GM18507 (cell line): ENCODE measurements at places on chromosomes 6 and 20.

DNA sequence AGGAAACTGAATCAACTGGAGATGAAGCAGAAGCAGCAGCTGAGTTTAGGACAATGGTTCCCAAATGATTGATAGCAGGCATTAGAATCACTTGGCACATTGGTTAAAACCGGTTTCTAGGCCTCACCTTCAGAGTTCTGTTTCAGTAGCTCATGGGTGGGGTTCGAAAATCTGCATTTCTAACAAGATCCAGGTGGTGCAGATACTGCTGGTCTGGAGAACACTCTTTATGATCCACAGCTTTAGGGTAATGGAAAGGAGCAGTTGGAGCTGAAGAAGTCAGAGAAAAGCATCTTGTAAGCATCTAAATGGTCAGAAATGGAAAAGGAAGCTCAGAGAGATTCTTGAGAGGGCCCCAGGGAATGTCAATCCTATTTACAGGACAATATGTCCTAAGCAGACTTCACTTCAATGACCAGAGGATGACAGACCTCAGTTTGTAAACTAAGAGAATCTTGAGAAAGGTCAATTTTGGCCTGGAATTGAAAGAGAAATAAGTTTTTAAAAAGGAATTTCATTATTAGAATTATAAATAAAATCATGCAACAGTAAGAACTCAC is 8.5 kb downstream of the TSPYL1 start:
- DNase-seq = no peak

GRCh38 chr6:144667532-144668503 is 382.7 kb downstream of the UTRN start:
- no peak for DNase-seq

DNA sequence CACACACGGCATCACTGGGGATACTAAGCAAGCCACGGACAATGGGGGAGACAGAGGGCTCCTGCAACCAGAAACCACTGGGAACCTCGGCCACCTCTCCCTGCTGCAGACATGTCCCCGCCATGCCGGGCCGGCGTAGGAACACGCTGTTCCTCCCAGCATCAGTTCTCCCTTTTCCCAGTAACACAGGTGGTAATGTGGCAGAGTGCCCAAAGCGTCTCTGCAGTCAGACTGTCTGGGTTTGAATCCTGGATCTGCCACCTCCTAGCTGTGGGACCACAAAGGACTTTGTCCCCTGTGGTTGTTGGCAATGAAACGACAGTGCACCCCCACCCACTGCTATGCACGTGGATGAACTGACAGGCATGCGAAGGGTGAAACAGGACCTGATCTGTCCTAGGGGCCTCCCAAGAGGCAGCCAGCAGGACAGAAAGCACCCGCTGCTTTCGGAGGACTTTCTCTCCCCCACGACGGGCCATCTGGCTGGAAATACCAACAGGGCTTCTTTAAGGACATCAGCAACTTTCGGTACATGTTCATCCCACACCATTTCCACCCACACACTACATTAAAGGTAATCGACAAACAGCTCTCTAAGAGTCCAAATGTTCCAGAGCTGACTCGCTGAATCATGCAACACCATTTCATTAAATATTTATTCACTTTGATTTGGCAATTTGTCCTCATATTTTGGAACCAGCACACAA is 74.1 kb downstream of the SULF2 start:
- DNase-seq = no peak

- DNase-seq = no peak
Measured at GRCh38 chr6:104623052-104623690, 236.5 kb downstream of the HACE1 start.

DNA sequence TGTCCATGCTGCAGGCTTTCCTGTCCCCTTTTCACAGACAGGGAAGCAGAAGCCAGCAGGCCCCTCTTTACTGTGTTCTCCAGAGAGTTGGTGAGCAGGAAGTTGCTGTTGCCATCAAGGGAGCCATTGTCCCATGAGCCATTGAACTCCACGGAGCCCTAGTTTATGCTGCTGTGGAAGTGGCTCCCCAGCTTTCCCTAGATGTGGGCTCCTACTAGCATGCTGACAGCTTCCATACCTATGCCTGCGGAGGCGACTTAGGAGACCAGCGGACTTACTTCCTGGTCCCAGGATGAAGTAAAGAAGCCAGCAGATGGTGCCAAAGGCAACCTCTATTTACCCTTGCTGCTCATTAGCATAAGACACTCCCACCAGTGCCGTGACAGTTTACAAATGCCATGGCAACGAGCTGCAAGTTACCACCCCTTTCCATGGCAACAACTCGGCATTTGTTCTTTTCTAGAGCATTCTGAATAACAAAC is 30.8 kb upstream of the FKBP1A start:
- DNase-seq = no peak

DNA sequence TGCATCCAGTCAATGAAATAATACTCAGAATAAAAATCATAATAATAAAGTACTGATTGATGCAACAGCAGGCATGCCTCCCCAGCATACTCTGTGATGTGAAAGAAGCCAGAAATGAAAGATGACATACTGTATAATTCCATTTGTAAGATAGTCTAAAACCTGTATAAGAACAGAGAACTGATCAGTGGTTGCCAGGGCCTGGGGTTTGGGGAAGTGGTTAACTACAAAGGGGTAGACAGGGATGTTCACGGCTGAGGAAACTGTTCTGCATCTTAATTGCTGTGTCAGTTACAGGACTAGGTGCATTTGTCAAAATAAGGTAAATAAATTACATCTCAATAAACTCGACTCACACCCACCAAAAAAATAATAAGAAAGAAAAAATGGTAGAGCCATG is 81.3 kb upstream of the BMP2 start:
- no peak for DNase-seq

DNA sequence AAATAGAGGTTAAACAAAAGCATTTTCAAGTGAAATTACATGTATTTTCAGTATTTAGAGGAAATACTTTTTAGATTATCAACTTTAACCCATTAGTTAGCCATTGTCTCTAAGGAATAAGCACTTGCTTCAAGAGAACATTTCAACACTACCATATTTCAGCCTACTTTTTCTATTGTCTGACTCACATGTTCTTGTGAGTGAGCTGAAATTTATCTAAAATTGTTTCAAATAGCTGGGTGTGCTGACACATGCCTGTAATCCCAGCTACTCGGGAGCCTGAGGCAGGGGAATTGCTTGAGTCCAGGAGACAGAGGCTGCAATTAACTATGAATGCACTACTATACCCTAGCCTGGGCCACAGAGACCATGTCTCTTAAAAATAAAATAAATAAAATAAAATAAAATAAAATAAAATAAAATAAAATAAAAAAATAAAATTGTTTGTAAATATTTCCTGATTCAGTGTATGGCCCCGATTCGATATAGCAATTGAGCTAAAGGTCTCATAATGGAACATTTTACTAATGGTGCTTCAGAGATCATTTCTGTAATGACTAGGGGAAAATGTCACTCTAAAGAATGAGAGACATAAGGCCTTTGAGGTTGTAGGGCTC is 324.6 kb upstream of the PLCB4 start:
- no peak for DNase-seq

DNA sequence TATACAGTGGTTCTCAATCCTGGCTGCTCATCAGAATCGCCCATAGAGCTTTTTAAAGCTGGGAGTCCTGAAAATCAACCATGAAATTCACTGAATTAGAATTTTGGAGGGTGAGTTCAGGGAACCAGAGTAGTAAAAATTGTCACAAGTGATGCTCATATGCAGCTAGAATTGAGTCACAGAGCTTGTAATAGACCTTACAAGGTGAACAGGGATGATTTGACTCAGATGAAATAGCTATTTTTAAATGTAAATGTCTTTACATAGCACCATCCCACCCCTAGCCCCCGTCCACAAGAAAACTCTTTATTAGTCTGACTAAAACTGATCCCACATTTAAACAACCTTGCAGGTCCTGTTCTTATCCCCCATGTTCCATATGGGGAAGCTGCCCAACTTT is 531.7 kb downstream of the LMBRD1 start:
- DNase-seq = no peak

- DNase-seq = no peak
Measured at GRCh38 chr20:11017446-11017845, 343.6 kb upstream of the JAG1 start.

- DNase-seq = no peak
Measured at GRCh38 chr6:97215157-97215769, 67.8 kb downstream of the MMS22L start.

- DNase-seq = no peak
Measured at GRCh38 chr6:24583463-24584381, 62.3 kb downstream of the KIAA0319 start.

- DNase-seq = no peak
Measured at GRCh38 chr20:51154708-51155690, 132.1 kb upstream of the KCNG1 start.

GRCh38 chr6:158040051-158040803 is 58.6 kb downstream of the SYNJ2 start:
- DNase-seq = no peak

DNA sequence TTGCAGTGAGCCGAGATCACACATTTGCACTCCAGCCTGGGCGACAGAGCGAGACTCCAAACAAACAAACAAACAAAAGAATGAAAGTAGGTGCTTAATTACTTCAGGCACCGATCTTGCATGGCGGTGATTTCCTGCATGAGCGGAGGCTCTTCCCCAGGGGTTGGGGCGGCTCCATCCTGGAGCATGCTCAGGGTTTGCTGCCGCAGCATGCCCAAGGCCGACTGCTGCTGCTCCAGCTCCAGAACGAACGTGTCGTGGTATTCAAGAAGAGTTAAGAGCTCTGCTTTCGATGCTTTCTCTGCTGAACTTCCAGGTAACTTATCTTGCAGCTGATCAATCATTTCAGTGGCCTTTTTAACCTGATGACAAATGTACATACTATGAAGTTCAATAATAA is 313.8 kb downstream of the SYNE1 start:
- no peak for DNase-seq

DNA sequence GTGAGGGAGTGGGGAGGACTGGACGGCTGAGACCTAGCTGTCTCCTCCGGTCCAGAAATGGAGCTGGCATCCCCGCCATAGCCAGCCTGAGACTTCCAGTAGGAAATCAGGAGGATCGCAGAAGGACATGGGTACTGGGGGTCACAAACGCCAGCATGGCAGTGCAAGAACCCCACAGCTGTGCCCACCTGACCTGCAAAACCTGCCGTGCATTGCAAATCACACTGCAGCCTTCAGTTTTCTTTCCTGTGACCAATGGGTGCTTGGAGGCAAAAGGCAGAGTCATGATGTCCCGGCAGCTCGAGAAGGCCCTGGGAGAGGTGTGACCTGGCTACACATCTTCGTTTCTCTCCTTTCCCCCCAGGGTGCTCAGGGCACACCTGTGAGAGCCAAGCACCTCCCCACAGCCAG is 23.3 kb upstream of the PHACTR3 start:
- DNase-seq = no peak

GRCh38 chr6:85113934-85114580 is 335.8 kb upstream of the NT5E start:
- DNase-seq = no peak

- no peak for DNase-seq
Measured at GRCh38 chr6:129181001-129181400, 298.1 kb downstream of the LAMA2 start.

- no peak for DNase-seq
Measured at GRCh38 chr6:121338366-121338765, 4.1 kb upstream of the TBC1D32 start.

- DNase-seq = no peak
Measured at GRCh38 chr20:1327241-1327653, 1.7 kb downstream of the SDCBP2 start.

- no peak for DNase-seq
Measured at GRCh38 chr20:4412216-4412615, 309.5 kb upstream of the PRND start.

GRCh38 chr6:2007165-2007564 is 238.2 kb downstream of the GMDS start:
- DNase-seq = no peak

GRCh38 chr6:20109526-20109925 is 102.7 kb downstream of the MBOAT1 start:
- no peak for DNase-seq

DNA sequence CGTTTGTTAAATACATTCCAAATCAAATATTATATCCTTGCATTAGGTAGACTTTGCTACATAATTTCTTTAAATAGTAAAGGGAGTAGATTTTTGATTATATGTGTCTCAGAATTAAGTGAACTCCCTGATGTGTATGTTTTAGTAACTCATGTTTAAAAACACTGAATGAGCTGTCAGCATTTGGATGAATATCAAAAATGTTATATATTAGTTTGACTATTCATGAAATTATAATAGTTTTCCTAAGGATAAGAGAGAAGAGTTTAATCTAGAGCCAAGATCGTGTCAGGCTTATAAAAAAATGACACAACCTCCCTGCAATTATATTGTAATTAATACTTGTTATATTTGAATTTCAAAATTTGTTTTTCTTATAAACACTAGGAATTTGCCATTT is 195.2 kb downstream of the COL19A1 start:
- no peak for DNase-seq

GRCh38 chr20:23116311-23117089 is 30.4 kb upstream of the CD93 start:
- no peak for DNase-seq

DNA sequence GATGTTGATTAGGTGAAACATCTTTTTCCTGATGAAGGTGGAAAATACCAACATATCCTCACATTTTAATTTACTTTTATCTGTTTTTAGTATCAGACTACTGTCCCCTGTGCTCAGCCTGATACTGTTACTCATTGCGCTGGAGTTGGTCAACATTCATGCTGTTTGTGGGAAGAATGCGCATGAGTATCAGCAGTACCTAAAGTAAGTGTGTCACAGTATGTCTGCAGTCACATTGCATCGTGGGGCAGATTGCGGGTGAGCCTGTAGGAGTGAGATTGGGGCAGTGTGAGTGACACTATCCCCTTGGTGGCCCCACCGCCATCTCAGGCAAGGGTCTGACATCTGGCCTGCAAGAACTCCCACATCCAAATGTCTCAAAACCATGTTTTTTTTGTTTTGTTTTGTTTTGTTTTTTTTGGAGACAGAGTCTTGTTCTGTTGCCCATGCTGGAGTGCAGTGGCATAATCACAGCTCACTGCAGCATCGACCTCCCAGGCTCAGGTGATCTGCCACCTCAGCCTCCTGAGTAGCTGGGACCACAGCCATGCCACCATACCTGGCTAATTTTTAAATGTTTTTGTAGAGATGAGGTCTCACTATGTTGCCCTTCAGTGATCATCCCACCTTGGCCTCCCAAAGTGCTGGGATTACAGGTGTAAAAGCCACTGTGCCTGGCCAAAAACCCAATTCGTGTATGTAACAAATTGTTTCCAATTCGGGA is 27.8 kb downstream of the ERMARD start:
- DNase-seq = no peak
